ENCODE measurements at places on chromosomes 16 and 17.
A peak's percentile ranks its signal among the peaks of the same experiment; 100 is the strongest.

GRCh38 chr16:8295513-8296237 lies 294.6 kb downstream of the TMEM114 start:
- DNase-seq: no peak

DNA sequence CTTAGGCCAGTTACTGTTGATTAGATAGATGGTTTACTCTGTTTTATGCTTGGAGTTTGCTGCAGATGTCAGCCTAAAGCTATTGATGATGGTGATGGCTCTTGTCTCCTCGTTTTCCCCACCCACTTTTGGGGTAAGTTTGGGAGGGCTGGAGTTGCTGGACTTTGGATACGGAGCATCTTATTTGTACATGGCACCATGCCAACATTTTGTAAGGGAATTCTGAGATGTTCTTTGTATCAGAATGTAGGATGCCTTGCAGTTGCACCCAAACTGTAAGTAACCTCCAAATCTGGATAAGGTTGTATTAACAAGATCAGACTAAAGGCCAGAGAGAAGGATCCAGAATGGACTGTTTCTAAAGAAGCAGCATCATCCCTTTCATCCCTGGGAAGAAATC lies 551.9 kb upstream of the ZFHX3 start:
- DNase-seq: no peak

DNA sequence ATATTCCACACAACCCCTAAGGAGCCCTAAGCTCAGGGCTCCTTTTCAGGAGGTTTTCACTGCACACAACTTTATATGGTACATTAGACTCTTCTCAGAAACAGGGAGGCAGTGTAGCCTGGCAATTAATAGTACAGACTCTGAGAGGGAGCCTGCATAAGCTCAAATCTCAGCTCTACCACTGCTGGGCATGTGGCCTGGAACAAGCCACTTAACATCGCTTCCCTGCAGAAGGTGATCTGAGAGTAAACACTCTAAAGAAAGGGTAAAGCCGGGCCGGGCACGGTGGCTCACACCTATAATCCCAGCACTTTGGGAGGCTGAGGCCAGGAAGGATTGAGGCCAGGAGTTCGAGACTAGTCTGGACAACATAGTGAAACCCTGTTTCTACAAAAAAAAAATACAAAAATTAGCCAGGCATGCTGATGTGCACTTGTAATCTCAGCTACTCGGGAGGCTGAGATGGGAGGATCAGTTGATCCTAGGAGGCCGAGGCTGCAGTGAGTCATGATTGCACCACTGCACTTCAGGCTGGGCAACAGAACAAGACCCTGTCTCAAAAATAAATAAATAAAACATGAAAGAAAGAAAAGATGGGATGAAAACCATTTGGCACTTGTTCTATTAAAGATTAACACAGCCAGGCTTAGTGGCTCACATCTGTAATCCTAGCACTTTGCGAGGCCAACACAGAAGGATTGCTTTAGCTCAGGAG lies 70.7 kb upstream of the DNAJA2 start:
- no peak for DNase-seq

DNA sequence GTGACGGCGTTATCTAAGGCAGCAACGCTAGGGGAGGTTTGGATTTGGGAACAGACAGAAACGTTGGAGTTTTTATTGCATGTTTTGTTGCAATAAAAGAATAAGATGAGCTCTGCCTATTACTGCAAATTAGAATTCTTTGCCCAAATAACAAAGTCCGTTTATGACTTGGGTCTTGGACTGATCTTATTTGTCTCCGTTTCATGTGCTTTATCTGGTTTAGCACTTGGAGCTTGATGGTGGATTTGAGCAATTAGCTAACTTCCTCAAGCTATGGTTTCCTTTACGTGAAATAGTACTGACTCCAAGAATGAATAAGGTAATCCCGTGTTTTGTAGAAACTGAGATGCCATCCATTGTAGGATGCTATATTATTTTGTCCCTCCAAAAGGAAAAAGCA lies 233.0 kb upstream of the IRX5 start:
- no peak for DNase-seq

GRCh38 chr17:14959106-14959648 lies 305.9 kb downstream of the PMP22 start:
- DNase-seq: no peak

DNA sequence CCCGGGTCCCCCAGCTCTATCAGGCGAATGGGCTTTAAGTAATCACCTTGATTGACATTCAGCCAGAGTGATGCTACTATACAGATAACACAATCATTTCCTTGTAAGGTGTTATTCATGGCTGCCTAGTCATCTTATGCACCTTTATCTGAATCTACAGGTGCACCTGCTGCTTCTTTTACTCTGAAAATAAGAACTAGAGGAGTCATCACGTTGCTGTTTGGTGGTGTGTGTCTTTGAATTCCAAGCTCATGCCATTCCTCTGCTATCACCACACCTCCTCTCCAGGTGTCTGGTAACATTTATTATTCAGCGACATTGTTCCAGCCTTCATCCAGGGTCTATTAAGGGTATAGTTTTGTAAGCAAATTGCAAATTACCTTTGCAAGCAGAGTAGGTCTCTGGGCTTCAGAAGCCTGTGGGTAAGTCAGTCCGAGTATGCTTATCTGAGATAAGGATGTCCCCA lies 51.9 kb downstream of the NOS2 start:
- no peak for DNase-seq

- DNase-seq: no peak
Measured at GRCh38 chr17:10033959-10034358, 128.9 kb upstream of the RCVRN start.

DNA sequence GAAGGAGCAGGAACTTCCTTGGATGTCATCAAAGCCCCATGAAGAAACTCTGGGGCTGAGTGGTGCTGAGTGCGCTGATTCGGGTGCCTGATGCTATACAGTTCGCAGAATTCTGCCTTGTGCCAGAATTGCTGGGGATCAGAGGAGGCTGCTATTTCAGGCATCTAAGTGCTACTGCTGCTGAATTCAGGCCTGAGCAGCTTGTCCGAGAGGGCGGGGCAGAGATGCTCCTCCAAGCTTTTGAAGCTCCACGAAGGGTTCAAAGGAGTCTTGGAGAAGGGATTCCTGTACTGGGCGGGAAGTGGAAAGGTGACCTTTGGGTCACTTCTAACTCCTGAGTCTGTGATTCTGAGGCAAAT lies 227.8 kb downstream of the CCDC182 start:
- DNase-seq: no peak

DNA sequence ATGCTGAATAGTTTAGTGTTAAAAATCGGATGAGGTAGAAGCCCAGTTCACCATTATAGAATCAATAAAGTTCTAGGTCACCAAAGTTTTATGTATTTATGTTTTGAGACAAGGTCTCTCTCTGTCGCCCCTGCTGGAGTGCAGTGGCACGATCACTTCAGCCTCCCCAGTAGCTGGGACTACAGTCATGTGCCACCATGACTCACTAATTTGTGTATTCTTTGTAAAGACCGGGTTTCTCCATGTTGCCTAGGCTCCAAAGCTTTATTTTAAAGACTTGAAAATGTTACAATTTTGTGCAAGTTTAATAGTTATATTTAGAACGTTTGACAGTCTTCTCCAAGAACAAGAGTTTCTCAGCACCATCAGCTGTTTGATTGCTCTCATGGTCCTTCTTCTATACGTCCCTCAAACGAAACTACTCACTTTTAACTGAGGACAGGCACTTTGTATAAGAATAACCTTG lies 32.1 kb downstream of the NDE1 start:
- DNase-seq: peak; percentile 45

DNA sequence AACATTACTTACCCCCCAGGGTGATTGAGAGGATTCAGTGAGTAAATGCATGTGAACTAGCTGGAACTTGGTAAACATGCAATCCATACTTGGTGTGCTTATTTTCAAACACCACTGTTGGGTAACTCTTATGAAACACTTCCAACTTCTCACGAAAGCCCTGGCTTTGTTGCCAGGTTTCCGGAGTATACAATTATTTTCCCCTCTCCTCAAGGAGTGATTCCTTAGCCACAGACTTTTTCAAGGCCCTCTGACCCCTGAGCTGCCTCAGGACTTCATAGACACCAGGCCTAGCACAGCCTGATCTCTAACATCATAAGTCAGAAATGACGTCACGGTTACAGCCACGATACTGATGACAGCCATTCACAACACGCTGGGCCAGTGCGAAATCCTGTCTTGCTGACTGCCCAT lies 27.6 kb downstream of the HSD17B2 start:
- no peak for DNase-seq

GRCh38 chr16:14538604-14539003 lies 91.5 kb downstream of the PARN start:
- DNase-seq: no peak

GRCh38 chr17:8916466-8916865 lies 49.0 kb upstream of the PIK3R6 start:
- DNase-seq: no peak

GRCh38 chr17:34411646-34412421 lies 48.8 kb upstream of the CCL1 start:
- no peak for DNase-seq

- DNase-seq: no peak
Measured at GRCh38 chr16:14043793-14044192, 27.3 kb upstream of the MRTFB start.

DNA sequence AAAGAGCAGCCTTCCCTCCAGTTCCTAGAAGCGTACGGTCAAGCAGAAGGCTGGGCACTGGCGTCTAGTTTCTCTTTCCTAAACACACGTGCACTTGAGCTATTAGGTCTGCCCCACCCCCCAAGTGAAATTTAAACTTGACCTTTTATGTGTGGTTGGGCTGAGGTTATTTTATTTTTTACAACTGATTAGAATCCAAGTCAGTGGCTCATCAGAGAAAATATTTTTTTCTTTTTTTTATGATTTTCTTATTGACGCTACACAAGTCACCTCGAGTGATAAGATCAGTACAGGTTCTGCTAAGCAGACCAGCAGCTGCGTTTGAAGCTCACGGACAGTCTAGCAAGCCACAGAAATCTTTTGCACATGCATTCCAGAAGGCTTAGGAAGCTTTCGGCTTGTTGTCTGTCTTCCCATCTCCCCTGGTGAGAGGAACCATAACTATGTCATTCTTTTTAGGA lies 95.1 kb downstream of the ZFHX3 start:
- no peak for DNase-seq

GRCh38 chr16:85850344-85850880 lies 48.5 kb upstream of the IRF8 start:
- no peak for DNase-seq

DNA sequence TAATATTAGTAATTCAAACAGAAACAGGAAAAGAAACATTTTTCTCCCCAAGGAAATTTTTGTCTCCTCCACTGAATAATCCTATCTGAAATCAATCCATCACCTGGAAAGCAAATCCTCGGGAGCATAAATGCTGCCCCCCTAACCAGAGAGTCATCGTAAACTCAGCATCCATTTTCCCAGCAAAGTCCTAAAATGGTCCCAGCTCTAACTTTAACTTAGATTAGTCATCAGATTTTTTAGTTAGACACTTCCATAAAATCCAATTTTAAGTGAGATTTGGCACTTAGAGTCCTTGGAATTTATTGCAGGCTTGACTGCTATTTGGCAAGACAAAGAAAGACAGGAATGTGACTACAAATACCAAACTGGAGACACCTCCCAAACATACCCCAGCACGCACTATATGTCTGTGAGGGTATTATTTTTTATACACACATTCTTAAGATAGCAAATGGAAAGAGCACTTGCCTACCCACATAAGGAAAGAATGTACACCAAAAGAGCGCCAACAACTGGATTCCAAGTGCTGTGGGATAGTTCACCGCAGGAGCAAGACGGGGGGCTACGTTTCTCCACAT lies 15.4 kb downstream of the SCO1 start:
- no peak for DNase-seq

- no peak for DNase-seq
Measured at GRCh38 chr16:78985716-78986605, 614.6 kb downstream of the MAF start.

DNA sequence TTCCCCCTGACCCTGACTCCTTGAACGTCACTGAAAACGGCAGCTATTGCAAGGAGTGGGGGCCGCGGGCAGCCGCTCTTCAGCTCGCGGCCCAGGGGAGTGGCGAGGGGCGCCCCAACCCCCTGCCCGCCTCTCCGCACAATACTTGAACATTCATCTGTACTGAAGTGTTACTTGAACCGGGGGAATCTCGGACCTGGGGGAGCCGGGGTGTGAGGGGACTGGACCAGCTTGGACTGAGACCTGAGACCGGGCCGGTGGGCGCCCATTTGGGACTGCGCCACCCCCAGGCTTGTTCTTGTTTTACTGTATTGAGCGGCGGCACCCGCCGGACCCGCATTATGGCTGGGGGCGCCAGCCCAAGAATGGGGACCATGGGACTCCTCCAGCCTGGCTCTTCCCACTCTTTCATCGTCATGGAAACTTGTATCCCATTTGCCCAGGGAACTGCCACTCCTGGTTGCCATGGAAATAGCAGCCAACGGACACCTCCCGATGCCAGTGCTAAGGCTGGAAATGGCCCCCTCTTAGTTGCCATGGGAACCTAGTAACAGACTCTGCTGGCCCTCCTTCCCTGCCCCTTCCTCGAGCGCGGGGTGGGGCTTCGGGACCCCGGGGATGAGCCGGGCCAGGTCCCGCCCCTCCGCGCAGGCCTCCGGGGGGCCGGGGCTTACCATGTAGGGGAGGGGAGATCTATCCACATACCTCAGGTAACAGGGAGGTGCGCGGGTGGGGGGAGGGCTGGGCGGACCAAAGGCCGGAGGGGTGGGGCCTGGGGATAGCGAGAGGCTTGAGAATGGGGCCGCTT lies 805 bp upstream of the ORAI3 start:
- DNase-seq: peak; percentile 37

DNA sequence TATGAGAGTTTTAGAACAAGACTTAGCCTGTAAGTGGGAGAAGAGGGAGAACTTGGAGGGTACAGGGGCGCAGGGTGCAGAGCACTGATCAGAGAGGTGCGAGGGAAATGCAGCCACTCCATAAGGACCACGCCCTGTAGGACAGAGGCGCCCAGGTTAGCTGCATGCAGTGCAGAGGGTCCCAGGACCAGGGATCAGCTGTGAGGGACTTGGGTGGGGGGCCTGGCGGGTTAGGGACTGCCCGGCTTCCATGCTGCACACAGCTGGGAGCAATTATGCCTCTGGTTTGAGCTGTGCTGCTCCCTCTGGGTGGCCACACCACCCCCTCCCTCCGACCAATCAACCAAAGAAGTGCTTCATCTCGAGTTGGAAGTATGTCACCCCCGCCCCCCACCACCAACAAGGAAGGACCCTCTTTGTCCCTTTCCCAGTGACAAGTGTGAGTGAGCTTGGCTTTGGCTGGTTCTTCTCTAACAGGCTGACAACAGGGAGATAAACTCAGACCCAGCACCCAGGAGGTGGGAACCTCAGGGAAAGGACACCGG lies 22.2 kb upstream of the CLEC18A start:
- DNase-seq: no peak

- DNase-seq: no peak
Measured at GRCh38 chr16:51376080-51376479, 225.0 kb upstream of the SALL1 start.

DNA sequence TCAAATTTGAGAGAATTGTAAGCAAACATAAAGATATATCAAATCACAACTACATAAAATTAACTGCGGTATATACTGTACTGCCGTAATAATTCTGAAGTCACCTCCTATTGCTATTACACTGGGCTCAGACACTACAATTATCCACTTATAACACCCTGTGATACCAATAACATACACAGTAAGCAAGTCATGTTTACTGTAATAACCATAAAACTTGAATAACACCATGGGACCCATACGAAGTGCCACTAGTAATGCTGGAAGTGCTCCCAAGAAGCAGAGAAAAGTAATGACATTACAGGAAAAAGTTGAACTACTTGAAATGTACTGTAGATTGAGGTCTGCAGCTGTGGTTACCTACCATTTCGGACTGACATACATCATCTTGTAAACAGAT lies 24.0 kb downstream of the CMC2 start:
- no peak for DNase-seq

Measured in stimulated activated CD8-positive, alpha-beta memory T cell treated with anti-CD3 and anti-CD28 coated beads, Interleukin-4, amount 100 ng/mL, for 48 hours (primary cell).